ENCODE measurements at places on chromosomes 16 and 17.

DNA sequence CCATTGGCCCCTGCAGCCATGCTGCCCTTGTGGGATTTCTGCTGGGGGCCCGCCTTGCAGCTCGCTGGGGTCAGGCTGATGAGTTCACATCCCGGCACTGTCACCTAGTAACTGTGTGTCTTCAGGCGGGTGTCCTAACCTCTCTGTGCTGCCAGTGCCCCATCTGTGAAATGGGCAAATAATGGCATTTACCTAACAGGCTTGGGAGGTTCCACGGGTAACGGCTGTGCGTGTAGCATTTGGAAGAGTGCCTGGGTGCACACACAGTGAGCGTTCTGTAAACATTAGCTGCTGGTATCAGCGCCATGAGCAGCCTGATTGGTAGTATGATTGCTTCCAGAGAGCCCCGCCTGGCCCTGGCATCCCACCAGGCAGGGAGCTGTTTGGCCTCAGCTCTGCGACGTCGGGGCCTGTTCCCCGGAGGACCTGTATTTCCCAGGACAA, 167.3 kb upstream of the GSE1 start:
- DNase-seq = no peak

GRCh38 chr16:31456988-31457360, 2.3 kb upstream of the ARMC5 start:
- no peak for DNase-seq

DNA sequence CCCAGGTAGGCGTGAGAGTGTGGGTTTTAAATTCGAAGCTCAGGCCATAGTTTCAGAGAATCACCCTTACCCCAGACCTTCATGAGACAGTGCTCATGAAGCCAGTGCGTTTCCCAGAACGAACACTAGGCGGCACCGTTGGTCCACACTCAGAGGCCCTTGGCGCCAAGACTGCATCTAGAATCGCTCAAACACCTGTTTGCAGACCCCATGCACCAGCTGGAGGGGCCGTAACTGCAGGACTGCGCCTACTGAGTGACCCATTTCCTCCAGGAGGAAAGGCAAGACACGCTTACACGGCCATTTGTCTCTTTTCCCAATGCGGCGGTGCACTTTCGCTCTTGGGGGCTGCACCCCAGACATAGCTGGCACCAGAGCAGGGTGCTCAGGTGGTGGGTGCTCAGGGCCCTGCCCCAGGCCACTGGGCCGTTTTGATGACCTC, 34.0 kb downstream of the ADGRG5 start:
- peak; percentile 77 for DNase-seq

DNA sequence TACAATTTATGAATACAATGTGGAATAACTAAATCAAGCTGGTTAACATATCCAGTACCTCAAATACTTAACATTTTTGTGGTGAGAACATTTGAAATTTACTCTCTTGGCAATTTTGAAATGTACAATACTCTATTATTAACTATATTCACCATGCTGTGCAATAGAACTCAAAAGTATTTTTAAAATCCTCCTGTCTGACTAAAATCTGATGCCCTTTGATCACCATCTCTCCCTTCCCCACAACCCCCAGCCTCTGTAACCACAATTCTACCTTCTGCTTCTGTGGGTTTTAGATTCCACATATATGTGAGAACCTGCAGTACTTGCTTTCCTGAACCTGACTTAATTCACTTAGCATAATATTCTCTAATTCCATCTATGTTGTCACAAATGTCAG, 71.6 kb upstream of the ALOX12 start:
- DNase-seq = no peak

DNA sequence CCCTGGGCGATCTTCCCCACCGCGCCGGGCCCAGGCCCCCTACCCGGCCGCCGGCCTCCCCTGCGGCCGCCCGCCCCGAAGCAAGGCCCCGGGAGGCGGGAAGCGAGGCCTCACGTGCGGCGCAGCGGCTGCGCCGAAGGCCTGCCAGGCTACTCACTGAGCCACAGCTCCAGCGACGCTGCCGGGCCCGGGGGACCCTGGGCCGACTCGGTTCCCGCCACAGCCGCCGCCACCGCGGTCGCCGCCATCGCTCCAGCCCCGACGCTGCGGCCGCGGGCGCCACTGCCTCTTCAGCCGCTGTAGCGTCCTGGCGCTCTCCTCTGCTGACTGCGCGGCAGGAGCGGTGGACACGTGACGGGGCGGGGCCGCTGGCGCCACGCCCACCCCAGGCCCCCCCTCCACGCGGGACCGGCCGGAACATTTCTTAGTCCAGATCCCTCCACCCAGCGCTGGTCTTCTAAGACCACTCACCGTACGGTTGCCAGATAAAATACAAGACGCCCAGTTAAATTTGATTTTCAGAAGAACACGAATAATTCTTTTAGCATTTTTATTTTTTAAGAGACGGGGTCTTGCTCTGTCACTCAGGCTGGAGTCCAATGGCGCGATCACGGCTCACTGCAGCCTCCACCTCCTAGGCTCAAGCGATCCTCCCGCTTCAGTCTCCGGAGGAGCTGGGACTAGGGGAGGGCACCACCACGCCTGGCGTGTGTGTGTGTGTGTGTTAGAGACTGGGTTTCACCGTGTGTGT, at the start of gene GGA2:
TSS of gene GGA2 (minus strand) at position 331 of the 751 bp plus-strand sequence. CDS start at position 248, 83 bp downstream.
- peak; percentile 69 for DNase-seq

- DNase-seq = no peak
These were observed 1.0 kb downstream of the RHBDL3 start for GRCh38 chr17:32266389-32267301.

DNA sequence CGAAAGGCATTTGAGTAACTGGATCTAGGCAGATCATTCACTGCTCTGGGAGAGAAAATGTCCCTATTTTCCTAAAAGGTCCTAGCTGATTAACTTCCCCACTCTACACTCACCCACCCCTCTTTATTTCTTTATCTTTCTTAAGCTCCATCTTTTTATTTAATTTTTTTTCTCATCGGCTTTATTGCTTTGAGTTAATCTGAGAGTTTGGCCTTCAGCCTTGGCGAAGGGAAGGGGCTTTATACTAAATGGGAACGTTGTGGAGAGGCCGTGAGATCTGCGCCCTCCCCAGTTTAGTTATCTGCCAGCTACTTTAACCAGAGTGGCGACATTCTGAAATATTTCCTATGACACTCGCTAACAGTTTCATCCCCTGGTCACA, 882 bp upstream of the TOX3 start:
- no peak for DNase-seq

- DNase-seq = no peak
These were observed 129.4 kb upstream of the NOL11 start for GRCh38 chr17:67588326-67588725.

- DNase-seq = no peak
These were observed 65.9 kb downstream of the KSR1 start for GRCh38 chr17:27522028-27522635.

GRCh38 chr17:39225959-39226683, 376 bp upstream of the STAC2 start:
- no peak for DNase-seq

- DNase-seq = no peak
These were observed 12.4 kb downstream of the AMZ2 start for GRCh38 chr17:68260051-68260762.

DNA sequence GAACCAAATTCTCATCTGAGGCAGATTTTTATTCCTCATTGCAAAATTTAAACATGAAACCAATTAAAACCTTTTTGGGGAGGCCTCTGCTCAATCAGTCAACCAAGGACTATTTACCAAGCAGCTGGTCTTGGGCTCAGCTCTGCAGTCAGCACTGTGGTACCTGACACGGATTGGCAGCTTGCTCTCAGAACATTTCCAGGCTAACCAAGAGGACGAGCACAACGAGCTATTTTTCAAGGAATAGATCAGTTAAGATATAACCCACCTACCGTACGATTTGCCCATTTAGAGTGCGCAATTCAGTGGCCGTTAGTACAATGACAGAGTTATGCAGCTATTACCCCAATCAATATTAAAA, 26.4 kb upstream of the KLHDC4 start:
- DNase-seq = no peak

DNA sequence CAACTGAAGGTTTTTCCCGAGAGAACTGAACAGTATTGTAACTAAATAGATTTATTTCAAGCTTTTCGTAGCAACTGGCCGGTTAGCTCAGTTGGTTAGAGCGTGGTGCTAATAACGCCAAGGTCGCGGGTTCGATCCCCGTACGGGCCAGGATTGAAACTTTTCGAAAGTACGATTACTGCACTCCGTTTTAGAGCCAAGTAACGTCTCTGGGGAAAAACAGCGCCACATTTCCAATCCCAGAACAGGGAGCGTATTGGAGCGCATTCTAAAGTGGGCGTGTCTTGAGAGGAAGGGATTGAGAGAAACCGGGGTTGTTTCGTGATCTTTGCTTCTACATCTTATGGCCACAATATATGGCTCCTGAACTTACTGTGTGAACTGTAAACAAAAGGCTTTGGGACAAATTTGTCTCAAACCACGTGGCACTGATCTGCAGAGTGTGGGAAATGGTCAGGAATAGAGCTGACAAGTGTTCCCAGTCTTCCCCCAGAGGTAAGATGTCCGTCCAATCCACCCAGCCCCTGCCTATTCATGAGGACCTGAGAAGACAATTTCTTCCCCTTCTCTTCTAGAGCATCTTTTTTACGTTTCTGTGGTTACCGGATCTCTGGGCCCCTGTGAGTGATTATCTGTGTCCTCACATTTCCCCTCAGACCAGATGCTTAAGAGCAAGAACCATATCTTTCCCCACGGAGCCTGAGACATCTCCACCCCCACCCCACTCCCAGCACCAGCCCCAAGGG, 2.3 kb downstream of the BORCS6 start:
- peak; percentile 82 for DNase-seq

DNA sequence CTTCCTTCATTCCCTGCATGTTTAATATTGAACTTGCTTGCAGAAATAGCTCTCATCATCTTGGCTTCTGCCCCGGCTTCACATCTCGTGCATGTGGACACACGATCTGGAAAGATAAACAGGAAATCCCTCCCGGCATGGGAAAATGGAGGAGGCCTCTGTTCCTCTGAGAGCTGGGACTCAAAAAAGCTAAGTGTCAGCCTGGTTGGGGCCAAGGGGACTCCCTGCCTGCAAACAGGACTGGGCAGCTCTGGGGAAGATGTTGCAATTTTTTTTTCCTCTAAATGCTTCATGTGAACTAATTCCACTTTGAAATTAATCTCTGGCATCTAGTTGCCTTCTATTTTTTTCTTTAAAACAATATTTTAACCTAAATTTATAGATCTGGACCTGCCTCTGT, 24.8 kb downstream of the ITPRIPL2 start:
- DNase-seq = no peak

DNA sequence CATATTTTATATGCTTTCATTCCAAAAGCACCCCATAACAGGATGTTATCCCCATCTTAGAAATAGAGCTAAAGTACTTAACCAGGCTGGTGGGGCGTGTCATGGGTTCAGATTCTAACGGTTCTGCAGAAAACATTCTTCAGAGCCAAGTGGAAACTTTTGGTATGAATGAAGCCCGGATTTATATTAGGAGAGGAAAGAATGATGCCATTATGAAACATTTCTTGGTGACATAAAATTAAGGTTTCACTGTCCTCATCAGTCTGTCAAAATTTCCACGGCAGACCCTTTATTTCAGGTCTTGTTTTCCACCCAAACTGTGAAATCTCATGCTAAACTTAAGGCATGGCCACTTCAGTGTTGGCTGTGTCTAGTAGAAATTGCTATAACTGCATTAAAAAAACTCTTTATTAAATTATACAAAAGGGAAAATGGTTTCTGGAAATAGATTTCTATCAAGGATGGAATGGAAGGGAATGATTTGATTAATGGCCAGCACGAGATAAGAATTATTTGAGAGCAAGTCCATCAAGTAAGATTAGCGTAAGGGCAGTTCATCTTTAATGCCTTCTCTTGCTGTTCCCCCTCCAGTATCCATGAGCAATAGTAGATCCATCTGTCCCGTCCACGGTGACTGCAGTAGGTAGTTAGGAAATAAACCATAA, 11.7 kb downstream of the PRKCA start:
- DNase-seq = no peak

DNA sequence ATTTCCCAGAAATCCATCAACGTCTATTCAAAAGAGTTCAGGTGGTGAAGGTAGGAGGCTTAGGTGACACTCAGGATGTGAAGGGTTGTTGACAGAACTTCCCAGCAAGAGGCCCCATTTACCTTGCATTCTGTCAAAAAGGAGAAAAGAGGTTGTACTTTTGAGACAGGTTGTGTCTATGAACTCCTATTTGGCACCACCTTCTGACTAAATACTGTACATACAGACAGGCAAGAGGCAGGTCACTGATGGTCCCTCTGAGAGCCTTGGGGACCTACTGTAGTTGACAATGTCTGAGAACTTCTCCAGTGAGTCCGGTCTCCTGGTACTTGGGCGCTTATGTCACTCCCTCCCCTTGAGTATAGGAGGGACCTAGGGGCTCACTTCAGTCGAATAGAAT, 479.3 kb upstream of the ZFHX3 start:
- no peak for DNase-seq

GRCh38 chr16:56424791-56425438, 430 bp downstream of the AMFR start:
- DNase-seq = no peak

- no peak for DNase-seq
These were observed 1.2 kb upstream of the CD300LG start for GRCh38 chr17:43845766-43846165.

GRCh38 chr16:77435272-77435820, 512 bp upstream of the ADAMTS18 start:
- no peak for DNase-seq

- DNase-seq = no peak
These were observed 1.5 kb downstream of the C17orf114 start for GRCh38 chr17:4800462-4801196.

GRCh38 chr16:28875134-28876018, 2.9 kb upstream of the ATP2A1 start:
- DNase-seq = no peak

DNA sequence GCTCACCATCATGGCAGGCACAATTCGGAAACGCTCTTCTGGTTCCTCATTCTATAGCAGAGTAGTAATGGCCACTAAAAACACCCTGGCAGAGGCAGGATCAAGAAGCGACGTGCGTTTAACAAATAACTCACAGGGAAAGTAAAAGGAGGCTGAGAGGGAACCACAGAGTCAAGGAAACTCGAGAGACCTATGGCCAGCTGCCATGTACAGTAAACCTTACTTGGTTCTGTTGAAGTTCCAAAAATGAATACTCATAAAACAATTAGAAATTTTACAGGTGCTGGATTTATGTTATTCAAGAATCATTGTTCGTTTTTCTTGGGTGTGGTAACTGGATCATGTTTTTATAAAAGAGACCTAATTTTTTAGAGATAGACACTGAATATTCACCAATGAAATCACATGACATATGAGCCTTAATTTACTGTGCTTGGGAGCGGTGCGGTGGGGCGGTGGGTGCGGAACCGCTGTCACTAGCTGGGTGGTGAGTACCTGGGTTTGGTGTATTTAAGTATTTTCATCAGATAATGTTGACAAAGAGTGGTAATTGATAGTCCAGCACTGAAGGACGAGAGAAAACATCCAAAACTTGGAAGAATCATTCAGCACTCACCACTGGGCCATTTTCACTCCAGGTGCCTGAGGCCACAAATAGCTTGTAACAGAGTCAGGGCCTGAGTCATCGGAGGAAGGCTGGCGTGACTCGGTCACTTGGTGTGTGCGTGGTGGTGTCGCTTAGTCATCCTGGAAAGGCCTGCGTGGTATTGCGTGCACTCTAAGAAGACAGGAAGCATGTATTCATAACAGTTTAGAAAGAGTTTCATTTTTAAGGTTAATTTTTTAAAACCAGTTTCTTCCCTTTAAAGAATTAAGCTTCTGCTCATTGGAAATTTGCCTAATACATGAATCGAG, 135.4 kb upstream of the CHMP6 start:
- DNase-seq = peak; percentile 89

- no peak for DNase-seq
These were observed 5.9 kb upstream of the RAB40C start for GRCh38 chr16:583815-584591.
